A549 treated with Mapracorat at 1 μM for 4 hours (cell line): ENCODE measurements at places on chromosomes 13 and 19. TPM values are rescaled to one million over a fixed set of nuclear protein-coding genes. Genes with fewer than 3 reads are reported as not detected.

Gene CYP4F12
- total RNA-seq: 1.7 to 2.1 TPM (median 2.0 TPM) in 5 replicates

Gene PALM
- total RNA-seq: 11.0 to 15.7 TPM (median 14.8 TPM) in 5 replicates

Gene C19orf67
- not detected in 5 replicates for total RNA-seq

Gene CALR3
- 0.28 TPM in 1 of 5 replicates, not detected in the others for total RNA-seq

Gene REEP6
- total RNA-seq: 4.4 to 5.8 TPM (median 4.9 TPM) in 5 replicates

Gene ERICH6B
- not detected in 5 replicates for total RNA-seq

Gene KCNC3
- 1.1 to 1.6 TPM (median 1.4 TPM) in 5 replicates for total RNA-seq
